ENCODE measurements at places on chromosomes 6 and 20.

DNA sequence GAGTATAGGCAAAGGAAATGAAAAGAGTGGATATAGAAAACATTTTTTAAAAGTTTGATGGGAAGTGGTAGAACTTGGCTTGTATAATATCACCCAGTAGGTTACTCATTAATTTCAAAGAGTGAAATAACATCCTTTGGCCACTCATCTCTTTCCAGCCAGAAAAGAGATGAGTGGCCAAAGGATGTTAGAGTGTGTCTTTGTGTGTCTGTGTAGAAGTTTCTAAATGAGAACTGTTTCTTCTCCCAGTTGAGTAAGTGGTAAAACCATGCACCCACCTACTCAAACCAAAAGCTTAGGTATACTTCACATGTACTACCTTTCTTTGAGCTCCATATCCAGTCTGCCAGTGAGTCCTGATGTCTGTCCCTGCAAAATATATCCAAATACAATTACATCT lies 47.7 kb upstream of the TMEM244 start:
- no peak for DNase-seq

DNA sequence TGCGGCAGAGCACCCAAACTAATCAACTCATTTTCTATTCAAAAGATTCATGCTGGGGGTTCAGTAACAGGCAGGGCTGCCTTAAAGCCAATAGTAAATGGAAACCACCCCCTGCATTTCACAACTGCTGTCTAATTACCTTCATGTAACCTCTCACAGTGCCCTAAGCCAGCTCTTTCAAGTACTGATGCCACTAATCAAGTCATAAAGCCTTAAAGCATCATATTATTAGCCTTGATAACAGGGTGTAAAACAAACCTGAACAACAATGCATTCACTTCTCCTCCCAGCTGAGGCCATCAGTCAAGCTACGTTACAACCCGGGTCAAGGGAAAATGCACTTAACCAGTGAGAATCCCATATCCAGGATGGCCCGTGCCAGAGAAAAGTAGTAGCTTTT lies 33.0 kb downstream of the TRERF1 start:
- no peak for DNase-seq

GRCh38 chr6:49698478-49698877 lies 14.9 kb downstream of the CRISP2 start:
- DNase-seq: no peak

GRCh38 chr20:57667388-57667787 lies 42.4 kb downstream of the PMEPA1 start:
- no peak for DNase-seq

- no peak for DNase-seq
Observed at GRCh38 chr6:3627956-3628835, 123.3 kb downstream of the PXDC1 start.

GRCh38 chr6:84618046-84618752 lies 146.2 kb downstream of the TBX18 start:
- no peak for DNase-seq

DNA sequence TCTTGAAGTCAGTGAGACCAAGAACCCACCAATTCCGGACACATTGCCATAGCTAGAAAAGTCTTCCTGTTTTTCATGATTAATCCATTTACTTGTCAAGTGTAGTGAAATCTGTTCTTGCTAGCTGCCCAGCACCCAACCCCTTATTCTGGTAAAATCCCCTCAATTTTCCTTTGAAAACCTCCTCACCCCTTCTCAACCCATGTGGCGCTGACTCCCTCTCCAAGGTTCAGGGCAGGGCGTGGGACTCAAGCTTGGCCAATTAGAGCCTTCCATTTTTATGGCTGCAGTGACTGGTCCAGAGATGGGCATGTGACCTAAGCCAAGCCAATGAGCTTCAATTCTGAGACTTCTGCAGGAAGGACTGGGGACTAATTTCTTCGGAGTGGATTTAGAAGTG lies 9.8 kb upstream of the ZBP1 start:
- no peak for DNase-seq

All from NCI-H1436 treated with DMSO at 0.1 percent for 48 hours (cell line).